ENCODE measurements at places on chromosomes 1 and 21.
A peak's percentile ranks its signal among the peaks of the same experiment; 100 is the strongest.

DNA sequence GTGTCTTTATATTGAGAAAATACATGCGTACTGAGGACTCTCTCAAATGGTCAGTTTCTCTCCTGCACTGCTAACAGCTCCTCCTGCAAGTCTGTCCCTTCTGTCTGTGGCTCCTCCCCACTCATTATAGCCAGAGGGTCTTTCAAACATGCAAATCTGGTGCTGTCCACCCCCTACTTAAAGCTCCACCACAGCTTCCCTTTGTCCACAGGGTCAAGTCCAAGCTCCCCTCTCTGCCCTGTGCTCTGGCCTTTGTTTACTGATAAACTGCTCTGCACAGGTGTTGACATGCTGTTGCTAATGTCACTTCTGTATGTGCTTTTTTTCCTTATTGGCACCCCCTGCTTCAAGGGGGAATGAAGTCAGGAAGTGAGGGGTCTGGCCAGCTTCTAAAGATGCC, 47.7 kb upstream of the GPR37L1 start:
- DNase-seq: no peak

DNA sequence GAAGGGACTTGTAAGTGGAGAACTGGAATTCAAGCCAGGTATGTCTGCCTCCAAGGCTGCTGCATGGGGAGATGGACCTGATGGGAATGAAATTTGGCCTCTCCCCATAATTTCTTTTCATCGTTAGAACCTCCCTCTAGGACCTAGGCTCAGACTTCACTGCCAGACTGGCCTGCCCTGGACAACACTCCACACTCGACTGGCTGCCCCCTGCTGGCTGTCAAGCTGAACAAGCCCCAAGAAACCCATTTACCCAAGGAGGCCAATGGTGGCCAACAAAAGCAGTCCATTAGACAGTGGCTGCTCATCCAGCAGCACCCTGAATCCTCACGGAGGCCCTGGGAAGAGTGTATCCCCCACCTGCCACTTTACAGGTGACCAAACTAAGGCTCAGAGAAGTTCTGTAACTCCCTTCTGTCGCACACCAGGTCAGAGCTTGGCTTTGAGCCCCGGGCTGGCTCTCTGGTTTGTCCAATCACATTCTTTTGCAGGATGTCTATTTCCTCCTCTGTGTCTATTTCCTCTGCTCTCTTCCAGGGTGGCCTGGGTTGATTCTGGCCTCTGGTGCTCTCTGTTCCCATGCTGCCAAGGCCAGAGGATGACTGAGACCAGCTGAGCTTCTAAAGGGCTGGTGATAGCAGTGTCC, 3.8 kb downstream of the RNF186 start:
- DNase-seq: peak; percentile 32

DNA sequence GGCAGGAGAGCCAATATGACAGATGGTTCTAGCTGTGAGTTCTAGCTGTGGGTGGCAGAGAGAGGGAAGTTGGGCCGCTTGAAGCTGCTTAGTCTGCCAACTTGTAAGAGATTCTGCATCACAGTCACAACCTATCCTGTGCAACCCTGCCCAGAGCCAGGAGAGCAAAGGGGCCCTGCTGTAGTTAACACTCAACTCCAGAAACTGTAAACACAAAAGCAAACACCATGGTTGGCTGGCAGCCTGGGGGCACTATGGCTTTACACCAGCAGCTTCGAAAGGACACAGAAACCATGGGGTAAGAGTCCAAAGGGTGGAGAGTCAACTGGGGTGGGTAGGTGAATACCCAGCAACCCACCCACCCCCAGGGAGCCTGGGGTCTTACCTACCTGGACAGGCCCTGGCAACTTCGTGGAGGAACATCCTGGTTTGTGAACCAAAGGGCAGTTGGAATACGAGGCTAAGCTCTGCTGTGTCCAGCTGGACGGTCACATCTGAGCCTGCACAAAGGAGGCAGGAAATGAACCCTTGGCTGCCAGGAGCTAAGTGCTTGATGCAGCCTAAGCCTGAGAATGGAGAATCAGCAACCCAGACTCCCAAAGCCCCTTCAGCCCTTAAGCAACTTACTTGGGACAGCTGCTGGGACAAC, 6.4 kb downstream of the INPP5B start:
- DNase-seq: no peak

DNA sequence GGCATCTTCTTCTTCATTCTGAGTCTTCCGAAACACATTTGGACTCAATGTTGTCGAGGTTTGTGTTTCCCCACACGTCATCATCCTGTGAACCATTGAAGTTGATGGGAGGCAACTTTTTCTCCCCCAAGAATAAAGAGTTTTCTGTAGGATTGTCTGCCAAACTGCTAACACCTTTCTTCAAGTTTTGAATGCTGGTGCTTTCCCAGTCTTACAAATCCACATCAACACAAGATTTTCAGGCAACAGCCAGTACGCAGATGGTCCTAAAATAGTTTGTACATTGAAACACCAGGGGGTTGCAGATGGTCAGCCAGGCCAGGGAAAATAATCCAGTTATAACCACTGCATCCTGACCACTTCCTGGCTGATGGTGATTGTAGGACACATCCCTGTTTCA, 187.9 kb downstream of the DISC1 start:
- no peak for DNase-seq

DNA sequence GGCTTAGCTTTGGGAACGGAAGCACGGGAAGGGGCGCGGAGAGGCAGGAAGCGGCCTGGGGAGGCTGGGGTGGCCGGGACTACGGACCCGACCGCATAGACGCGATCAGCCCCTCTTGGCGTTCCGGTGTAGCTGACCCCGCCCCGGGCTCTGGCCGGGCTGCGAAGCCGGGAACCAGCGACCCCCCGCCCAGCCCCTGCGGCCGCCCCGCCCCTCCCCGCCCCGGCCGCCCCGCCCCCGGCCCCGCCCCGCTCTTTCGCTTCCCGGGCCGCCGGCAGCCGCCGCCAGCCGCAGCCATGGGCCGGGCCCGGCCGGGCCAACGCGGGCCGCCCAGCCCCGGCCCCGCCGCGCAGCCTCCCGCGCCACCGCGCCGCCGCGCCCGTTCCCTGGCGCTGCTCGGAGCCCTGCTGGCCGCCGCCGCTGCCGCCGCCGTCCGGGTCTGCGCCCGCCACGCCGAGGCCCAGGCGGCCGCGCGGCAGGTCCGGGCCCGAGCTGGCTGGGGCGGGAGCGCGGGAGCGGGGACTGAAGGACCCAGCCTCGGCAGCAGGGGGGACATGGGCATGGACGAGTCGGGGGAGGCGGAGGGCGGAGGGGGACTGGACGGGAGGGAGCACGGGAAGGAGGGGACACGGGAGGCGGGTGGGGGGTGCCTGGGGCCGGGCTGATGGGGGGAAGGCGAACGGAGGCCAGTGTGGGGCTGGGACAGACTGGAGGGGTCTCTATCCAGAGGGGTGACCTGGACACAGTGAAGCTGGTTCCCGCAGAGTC, at the start of gene SELENON:
Gene SELENON (plus strand): TSS at position 259 of the 768 bp plus-strand sequence. CDS start 38 bp downstream, at position 297.
- no peak for DNase-seq

GRCh38 chr1:65524931-65525265, 104.4 kb downstream of the LEPR start:
- DNase-seq: no peak

DNA sequence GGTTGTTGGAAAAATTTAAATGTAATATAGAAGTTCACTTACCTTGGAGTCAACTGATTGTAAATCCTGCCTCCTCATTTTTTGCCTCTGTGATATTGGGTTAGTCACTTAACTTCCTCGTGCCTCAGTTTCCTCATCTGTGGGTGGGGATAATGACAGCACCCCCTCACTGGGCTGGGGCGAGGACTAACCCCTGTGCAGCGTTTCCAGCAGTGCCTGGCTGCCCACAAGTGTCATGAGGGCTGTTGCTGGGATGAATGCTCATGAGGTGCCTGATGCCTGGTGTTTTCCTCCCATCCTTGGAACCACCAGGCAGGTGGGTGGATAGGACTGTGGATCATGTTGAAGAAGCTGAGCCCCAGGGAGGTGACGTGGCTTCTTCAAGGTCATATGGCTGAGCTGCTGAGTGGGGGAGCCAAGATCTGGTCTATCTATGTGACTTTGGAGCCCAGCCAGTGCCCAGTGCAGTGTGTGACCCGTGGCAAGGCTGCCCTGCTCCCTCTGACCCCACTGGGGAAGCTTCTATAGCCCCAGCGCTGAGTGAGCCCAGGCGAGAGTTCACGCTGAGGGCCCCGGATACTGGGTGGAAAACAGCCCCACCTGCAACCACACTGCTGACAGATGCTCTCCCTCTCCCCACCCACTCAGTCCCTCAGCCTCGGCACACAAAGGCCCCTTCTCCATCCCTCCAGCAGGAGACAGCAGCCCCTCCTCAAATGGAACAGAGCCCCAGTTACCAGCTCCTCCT, 446.0 kb downstream of the PTPRU start:
- DNase-seq: no peak

- DNase-seq: no peak
Observed at GRCh38 chr1:45767035-45767434, 16.6 kb upstream of the IPP start.

DNA sequence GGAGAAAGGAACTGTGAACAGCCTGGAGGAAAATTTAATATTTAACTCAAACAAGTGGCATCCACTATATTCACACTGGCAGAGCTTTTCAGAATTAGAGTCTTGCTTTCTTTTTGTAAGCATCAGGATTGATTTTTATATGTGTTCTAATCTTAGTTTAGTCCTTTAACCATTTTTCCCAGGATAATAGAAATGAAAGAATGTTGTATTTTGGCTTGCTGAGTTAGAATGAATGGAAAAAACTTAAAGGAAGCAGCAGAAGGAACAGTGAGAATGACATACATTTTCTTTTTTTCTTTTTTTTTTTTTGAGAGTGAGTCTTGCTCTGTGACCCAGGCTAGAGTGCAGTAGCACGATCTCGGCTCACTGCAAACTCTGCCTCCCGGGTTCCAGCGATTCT, 53.0 kb downstream of the ZC3H11B start:
- no peak for DNase-seq

DNA sequence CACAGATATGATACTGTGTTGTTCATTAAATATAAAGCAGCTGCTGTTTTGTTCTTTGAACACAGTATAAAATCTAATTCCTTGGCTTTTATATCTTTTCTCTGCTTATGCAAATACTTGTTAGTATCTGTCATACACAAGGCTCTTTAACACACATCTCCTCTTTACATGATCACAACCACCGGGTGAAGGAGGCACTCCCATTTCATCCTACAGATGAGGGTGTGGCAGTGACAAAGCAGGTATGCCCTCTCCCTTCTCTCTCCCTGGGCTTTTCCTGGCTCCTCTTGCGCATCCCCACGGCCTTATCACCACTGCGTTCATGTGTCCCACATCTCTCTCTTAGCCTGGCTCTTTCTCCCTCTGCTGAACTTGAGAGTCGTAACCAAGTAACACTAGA, 38.2 kb downstream of the JUN start:
- no peak for DNase-seq
